H7 (cell line): ENCODE measurements at places on chromosomes 1 and 21. TPM values are rescaled to one million over a fixed set of nuclear protein-coding genes. Genes with fewer than 3 reads are reported as not detected.
A peak's percentile ranks its signal among the peaks of the same experiment; 100 is the strongest.

Gene SMIM1
- total RNA-seq, result 5.0 and 6.5 TPM in 2 replicates

Gene LAX1
- total RNA-seq, result not detected in 2 replicates

- DNase-seq, result no peak
Observed at GRCh38 chr1:192691041-192691440, 55.1 kb downstream of the RGS13 start.

DNA sequence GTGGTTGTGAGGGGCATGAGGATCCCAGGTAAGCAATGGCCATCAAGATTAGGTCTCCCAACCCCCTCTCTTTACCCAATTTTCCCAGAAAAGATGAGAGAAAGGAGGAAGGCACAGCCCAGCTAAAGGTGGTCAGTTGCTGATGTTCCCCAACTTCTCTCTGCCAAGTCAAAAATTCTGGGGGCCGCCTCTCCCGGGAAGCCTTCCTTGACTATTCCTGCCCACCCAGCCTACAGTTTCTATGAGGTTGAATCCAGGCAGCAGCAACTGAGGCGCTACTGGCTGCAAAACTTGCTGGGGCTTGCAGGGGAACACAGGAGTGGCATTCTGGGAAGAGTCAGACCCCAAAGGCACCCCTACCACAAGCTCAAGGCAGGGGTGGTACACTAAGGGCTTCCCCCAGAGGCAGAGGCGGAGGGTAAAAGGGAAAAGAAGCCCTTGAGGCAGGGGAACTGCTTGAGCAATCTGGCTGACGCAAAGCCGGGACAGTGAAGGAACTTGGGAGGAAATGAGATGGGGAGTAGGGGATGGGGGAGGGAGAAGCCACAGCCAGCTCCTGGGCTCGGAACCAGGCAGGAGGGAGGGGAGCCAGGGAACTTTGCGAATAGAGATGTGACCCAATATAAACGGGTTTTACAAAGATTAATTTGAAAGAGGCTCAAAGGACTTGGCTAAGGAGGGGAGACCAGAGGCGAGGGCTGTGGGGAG, 31.2 kb downstream of the SDC3 start:
- DNase-seq, result no peak

- DNase-seq, result no peak
Observed at GRCh38 chr1:92538048-92538412, 51.3 kb upstream of the GFI1 start.

- DNase-seq, result peak; percentile 41
Observed at GRCh38 chr1:50393522-50394120, 29.6 kb downstream of the DMRTA2 start.
